ENCODE measurements at places on chromosomes 6 and 20. TPM values are rescaled to one million over a fixed set of nuclear protein-coding genes. Genes with fewer than 3 reads are reported as not detected.

SSTR4 gene
- total RNA-seq = not detected

TAGAP gene
- 0.30 TPM for total RNA-seq

ID4 gene
- total RNA-seq = 0.10 TPM

IMPG1 gene
- not detected for total RNA-seq

PSMA7 gene
- total RNA-seq = 364 TPM

C20orf202 gene
- total RNA-seq = not detected

GJA1 gene
- total RNA-seq = 1.1 TPM

VSX1 gene
- total RNA-seq = not detected

FOXF2 gene
- total RNA-seq = not detected

OTOR gene
- not detected for total RNA-seq

- H3K27me3 ChIP-seq = peaks cover 6% of the 10 kb centered on the region
- H3K36me3 ChIP-seq = peaks cover 20% of the 10 kb centered on the region
- peaks cover 15% of the 10 kb centered on the region for H3K4me1 ChIP-seq
Measured at GRCh38 chr6:31270788-31271640, 878 bp downstream of the HLA-C start.

- H3K27me3 ChIP-seq = no peaks in the 10 kb centered on the region
- no peaks in the 10 kb centered on the region for H3K4me1 ChIP-seq
- no peak overlapping the region for H3K27ac ChIP-seq
Measured at GRCh38 chr6:5484692-5485091, 223.4 kb downstream of the FARS2 start.

DNA sequence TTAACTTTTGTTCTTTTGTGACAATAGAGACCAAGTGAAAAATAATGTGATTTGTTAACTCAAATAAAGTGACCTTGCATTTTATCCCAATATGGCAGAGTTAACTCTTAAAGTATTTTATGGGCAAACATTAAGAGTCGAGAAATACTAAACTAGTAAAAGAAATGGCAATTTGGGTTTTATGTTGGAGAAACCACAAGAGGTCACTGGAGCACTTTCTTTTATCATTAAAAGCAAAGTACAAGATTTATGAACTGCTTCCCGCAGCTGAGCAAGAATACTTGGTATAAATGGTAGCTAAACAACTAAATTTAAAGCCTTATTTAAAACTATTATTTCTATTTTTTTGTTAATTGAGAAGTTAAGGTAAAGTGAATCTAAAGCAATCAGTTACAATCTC lies 33.5 kb upstream of the MCM9 start:
- no peaks in the 10 kb centered on the region for H3K27me3 ChIP-seq
- no peak overlapping the region for H3K27ac ChIP-seq
- no peaks in the 10 kb centered on the region for H3K36me3 ChIP-seq
- no peak overlapping the region for H3K4me3 ChIP-seq

- no peak overlapping the region for H3K4me3 ChIP-seq
- no peak for DNase-seq
- H3K4me1 ChIP-seq = no peaks in the 10 kb centered on the region
Measured at GRCh38 chr20:9100691-9101090, 31.8 kb downstream of the PLCB4 start.

DNA sequence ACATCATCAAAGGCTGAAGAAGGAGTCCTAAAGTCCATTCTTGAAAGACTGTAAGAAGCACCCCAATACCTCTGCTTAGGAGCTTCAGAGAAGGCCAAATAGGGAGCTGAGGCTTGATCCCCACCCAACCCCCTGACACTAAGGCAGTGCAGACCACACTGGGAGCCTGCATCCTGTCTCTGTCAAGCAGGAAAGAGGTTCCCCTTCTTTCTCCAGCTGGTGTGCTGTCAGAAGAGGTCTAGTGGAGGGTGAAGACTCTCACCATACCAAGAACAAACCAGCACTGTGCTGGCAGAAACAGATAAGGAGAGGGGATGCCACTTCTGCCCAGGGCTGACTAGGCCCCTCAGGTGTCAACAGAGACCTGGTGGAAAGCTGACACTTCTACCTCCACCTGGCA lies 19.9 kb downstream of the GZF1 start:
- no peaks in the 10 kb centered on the region for H3K4me1 ChIP-seq
- H3K27me3 ChIP-seq = no peaks in the 10 kb centered on the region
- H3K4me3 ChIP-seq = no peak overlapping the region
- H3K36me3 ChIP-seq = peaks cover 4% of the 10 kb centered on the region
- no peak overlapping the region for H3K27ac ChIP-seq
- DNase-seq = no peak

DNA sequence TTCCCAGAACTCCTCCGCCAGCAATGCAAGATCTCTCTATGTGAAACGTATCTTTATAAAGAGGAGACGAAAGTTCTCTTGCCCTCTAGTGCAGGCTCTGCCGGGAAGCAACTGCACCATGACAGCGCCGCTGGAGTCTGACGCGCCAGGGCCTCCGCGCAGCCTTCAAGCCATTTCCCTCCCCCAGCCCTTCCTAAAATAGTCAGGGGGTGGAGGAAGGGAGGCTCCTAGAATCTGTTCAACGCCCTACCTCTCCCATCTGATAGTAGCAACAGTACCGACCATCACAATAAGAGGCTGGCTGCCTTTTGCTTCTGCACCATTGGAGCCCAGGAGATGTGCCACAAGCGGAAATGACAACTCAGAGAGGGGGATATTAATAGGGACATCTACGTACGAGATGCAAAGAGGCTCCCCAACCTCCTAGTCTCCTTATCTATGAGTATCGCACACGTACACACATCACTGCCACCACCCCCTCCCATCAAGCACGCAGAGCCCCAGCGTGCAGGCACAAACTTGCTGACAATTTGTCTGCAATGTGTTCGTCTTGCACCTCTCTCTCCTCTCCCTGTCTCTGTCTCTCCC lies 1.0 kb downstream of the SYNE1 start:
- no peaks in the 10 kb centered on the region for H3K4me1 ChIP-seq
- H3K36me3 ChIP-seq = no peaks in the 10 kb centered on the region
- no peak overlapping the region for H3K27ac ChIP-seq
- DNase-seq = no peak
- H3K4me3 ChIP-seq = no peak overlapping the region

DNA sequence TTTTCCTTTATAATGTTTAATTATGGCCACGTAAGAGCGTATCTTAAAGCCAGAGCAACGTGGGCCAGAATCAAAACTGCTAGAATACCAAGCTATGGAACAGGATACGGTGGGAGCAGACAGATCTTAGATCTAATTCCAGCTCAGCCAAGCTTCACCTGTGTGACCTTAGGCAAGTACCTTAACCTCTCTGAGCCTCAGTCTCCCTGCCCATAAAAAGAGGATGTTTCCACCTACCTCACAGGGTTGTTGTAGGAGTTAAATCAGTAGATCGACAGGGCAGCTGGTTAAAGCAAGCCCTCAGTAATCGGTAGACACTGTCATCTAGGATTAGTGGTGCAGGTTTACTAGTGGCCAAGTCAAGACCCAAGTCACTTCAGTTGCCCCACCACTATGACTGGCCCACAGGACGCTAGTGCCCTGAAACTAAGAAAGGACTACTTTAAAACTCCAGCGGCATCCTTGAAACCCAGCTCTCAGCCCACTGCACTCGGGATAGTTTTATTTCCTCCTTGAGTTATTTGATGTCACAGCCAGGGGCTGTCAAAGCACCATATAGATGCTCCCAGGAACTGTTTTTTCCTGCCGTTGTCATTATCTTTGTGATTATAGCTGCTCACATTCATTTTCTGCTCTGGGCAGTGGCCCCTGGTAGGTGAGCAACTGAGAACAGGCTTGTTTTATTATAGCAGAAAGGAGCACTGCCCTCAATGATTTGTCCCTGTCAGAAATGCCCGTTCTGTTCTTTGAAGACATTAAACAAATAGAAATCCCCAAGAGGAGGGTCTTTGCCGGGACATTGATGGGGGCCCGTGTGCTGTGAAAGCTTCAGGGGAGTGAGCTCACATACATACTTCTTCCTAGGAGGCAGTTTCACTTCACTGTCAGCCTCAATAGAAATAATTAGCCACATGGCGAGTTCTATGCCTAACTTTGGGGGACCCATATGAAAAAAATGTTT lies 63.1 kb downstream of the ISM1 start:
- no peak overlapping the region for H3K4me3 ChIP-seq
- H3K27me3 ChIP-seq = no peaks in the 10 kb centered on the region
- no peak for DNase-seq
- no peak overlapping the region for H3K27ac ChIP-seq
- H3K4me1 ChIP-seq = no peaks in the 10 kb centered on the region

- H3K4me3 ChIP-seq = no peak overlapping the region
- H3K27me3 ChIP-seq = no peaks in the 10 kb centered on the region
- DNase-seq = no peak
- no peaks in the 10 kb centered on the region for H3K36me3 ChIP-seq
- no peak overlapping the region for H3K27ac ChIP-seq
Measured at GRCh38 chr6:130810307-130811030, 16.7 kb upstream of the SMLR1 start.

DNA sequence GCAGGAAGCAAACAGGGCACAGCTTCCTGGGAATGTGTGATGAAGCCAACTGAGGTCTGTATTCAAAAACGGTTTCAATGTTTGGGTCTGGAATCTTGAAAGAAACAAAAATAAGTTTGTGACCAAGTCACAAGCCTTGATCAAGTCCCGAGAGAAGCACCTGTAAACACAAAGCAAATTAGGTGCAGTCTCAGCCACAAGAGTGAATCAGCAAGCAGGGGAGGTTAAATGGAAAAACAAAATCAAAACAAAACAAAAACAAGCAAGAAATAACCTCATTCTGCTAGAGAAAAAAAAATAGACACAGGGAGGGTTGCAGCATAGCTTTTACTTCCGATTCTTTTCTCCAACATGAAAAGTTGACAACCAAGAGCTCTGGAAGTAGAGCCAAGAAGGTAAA lies 201.7 kb downstream of the CLIC5 start:
- H3K4me3 ChIP-seq = no peak overlapping the region
- no peak overlapping the region for H3K27ac ChIP-seq
- H3K4me1 ChIP-seq = no peaks in the 10 kb centered on the region
- no peaks in the 10 kb centered on the region for H3K36me3 ChIP-seq

GRCh38 chr6:128803911-128804310 lies 79.0 kb upstream of the LAMA2 start:
- H3K4me1 ChIP-seq = no peaks in the 10 kb centered on the region
- H3K27ac ChIP-seq = no peak overlapping the region
- no peak for DNase-seq
- H3K27me3 ChIP-seq = no peaks in the 10 kb centered on the region

GRCh38 chr20:48217190-48217589 lies 431.9 kb upstream of the SULF2 start:
- no peak overlapping the region for H3K27ac ChIP-seq
- H3K4me3 ChIP-seq = no peak overlapping the region
- no peaks in the 10 kb centered on the region for H3K4me1 ChIP-seq
- H3K27me3 ChIP-seq = no peaks in the 10 kb centered on the region
- H3K36me3 ChIP-seq = no peaks in the 10 kb centered on the region

- H3K27ac ChIP-seq = no peak overlapping the region
- no peaks in the 10 kb centered on the region for H3K4me1 ChIP-seq
- H3K4me3 ChIP-seq = no peak overlapping the region
- no peak for DNase-seq
- no peaks in the 10 kb centered on the region for H3K27me3 ChIP-seq
- peaks cover 62% of the 10 kb centered on the region for H3K36me3 ChIP-seq
Measured at GRCh38 chr20:58996226-58996611, 10.8 kb downstream of the CTSZ start.

GRCh38 chr6:168201799-168202198 lies 117.8 kb downstream of the DACT2 start:
- no peaks in the 10 kb centered on the region for H3K4me1 ChIP-seq
- no peak overlapping the region for H3K27ac ChIP-seq
- no peak overlapping the region for H3K4me3 ChIP-seq
- no peaks in the 10 kb centered on the region for H3K36me3 ChIP-seq
- DNase-seq = no peak

DNA sequence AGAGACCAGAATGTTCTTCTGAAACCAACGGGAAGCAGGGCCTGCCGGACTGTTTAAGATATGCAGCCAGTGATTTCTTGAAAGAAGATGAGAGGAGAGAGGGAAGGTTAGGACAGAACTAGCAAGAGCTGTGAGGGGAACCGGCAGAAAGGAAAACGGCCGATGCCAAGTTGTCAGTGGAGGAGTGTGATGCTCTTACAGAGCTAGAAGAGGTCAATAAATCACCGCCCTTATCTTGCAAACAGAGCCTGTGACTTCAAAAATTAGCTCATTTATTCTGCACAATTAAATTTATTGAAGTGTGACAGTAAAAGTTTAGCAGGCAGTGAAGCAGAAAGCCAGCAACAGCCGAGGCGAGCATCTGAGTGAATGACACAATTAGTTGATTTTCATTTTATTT lies 509.5 kb upstream of the ID4 start:
- no peaks in the 10 kb centered on the region for H3K4me1 ChIP-seq
- no peak overlapping the region for H3K4me3 ChIP-seq
- DNase-seq = no peak
- H3K27ac ChIP-seq = no peak overlapping the region

GRCh38 chr6:170172392-170172791 lies 118.5 kb downstream of the DLL1 start:
- H3K4me1 ChIP-seq = peaks cover 8% of the 10 kb centered on the region
- no peaks in the 10 kb centered on the region for H3K36me3 ChIP-seq
- H3K27me3 ChIP-seq = no peaks in the 10 kb centered on the region
- no peak for DNase-seq

DNA sequence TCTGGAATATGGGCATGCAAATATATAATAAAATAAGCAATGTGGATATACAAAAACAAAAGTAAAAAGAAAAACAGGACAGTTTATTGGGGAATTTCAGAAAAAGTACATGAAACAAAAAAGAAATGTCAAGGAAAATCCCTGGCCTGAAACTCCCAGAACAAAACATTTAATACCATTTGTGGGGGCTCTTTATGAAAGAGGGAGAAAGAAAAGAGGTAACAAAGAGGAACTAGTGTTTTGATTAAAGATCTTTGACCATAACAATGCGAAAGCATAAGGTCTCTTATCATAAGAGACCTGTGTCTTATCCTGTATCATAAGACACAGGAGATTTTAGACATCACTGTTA lies 88.6 kb upstream of the ARID1B start:
- H3K4me3 ChIP-seq = no peak overlapping the region
- no peaks in the 10 kb centered on the region for H3K27me3 ChIP-seq
- H3K27ac ChIP-seq = no peak overlapping the region
- H3K4me1 ChIP-seq = peaks cover 24% of the 10 kb centered on the region

DNA sequence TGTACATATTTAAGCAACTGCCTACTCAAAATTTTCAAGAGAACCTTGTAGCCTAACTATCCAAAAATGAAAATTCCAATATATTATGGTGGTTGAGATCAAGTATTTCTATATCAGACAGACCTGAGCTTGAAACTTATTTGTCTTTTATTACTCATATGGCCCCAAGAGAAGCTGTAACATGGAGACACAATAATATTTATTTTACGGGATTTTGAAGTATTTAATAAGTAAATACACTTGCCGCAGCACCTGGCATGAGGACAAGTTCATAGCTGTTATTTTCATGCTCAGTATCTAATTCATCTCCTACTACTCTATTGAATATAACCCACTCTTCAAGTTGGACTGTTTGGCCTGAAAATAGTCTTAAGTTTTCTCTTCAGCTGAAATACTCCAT lies 28.0 kb downstream of the PTPRK start:
- H3K4me1 ChIP-seq = no peaks in the 10 kb centered on the region
- no peaks in the 10 kb centered on the region for H3K27me3 ChIP-seq
- H3K4me3 ChIP-seq = no peak overlapping the region
- no peak for DNase-seq
- H3K27ac ChIP-seq = no peak overlapping the region
- H3K36me3 ChIP-seq = no peaks in the 10 kb centered on the region

- H3K27ac ChIP-seq = no peak overlapping the region
Measured at GRCh38 chr20:4989570-4989969, 11.7 kb downstream of the SLC23A2 start.

Measured in HCT116 (cell line).